Occipital lobe (tissue), 3 donors: ENCODE measurements at places on chromosomes 12 and 14.

DNA sequence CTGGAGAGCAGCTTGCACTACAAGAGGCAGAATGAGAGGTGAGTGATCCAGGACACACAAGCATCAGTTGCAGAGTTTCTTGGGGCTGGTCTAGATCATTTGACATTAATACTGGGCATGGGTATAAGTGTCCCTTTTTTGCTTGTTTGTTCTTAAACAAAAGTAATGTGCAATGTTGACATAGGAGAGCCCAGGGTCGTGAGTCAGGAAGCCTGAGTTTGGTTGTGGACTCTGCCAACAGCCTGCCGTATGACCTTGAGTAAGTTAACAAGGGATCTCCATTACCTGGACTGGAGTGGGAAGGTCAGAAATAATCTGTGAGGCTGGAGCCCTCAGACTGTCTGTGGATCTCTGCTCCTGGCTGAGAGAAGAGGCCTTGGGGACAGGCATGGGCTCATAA, 170.3 kb downstream of the KCNA5 start:
- DNase-seq, result no peak

DNA sequence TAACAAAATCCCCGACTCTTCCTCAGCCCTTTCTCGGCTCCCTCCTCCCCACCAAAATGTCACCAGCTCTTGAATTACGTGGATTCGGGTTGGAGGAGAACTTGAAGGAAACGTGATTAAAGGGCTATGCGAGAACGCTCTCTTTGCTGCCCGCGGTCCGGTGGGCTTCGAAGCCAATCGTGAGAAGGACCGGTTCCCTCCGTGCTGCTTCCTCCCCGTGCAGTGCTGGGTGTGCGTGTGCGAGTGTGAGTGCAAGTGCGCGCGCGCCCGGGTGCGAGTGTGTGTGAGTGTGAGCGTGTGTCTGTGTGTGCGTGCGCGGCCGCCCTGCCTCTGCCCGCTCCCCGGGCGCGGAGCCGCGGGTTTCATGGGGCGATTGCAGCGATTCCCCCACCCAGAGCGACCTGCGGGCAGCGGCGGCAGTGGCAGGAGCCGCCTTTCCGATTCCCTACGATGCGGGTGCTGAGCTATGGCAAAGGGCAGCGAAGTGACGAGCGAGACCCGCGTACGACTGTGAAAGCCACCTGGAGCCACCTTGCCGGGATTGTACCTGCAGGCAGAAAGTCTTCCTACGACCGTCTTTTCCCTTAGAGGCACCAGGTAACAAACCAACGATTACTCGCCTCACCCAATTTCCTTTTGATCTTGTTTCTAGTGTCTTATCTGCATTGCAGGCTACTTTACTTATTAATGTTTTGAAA, 1.4 kb downstream of the LRFN5 start:
- DNase-seq, result peak; percentile 35

DNA sequence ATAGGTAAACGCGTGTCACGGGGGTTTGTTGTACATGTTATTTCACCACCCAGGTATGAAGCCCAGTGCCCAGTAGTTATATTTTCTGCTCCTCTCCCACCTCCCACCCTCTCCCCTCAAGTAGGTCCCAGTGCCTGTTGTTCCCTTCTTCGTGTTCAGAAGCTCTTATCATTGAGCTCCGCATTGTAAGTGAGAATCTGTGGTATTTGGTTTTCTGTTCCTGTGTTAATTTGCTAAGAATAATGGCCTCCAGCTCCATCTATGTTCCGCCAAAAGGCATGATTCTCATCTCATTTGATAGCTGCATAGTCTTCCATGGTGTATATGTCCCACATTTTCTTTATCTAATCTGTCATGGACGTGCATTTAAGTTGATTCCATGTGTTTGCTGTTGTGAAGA, 6.9 kb upstream of the GPRC5D start:
- DNase-seq, result no peak

DNA sequence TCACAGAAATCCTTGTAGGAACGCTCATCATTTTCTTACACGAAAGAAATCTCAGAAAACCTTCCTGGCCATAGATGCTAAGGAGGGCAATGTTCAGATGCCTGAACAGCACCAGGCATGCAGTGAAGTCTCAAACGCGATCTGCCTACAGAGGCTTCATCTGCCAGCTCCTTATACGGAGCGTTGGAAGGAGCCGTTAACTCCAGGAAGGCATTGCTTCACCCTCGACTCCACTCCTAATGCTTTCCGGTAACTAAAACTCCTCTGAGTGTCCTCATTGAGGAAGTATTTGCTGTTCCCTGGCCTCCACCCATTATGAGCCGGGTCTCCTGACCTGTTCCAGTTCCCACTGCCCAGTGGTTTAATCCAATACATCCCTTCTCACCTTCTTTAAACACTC, 502.7 kb downstream of the BCL11B start:
- no peak for DNase-seq

- DNase-seq, result no peak
These were observed 25.5 kb upstream of the P2RX4 start for GRCh38 chr12:121184425-121184824.

DNA sequence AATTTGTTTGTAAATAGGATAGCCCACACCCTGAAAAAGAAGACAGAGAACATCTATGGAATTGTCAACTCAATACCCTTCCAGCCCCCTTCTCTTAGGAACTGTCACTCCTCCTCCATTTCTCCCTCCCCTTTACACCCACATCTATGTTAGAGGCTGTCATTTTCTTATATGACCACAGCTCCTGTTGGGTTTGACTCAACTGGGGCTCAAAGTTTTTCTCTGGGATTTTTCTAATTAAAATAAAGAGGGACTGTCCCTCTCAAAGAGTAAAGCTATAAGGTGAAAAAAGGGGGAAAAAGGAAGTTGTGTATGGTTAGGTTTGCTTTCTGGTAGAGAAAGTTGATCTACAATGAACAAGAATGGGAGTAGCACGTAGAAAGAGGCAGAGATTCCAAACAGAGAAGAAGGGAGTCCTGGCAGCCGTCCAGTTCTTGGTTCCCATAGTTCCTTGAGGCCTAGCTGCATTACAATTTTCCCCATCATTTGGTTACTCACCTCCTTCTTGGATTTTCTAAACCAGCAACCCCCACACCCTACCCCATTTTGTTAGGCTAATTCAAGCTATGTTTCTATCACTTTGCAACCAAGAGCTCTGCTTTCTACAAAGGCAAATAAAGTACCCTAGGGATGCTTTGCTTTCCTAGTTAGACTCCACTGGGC, 44.3 kb upstream of the STK38L start:
- DNase-seq, result no peak

DNA sequence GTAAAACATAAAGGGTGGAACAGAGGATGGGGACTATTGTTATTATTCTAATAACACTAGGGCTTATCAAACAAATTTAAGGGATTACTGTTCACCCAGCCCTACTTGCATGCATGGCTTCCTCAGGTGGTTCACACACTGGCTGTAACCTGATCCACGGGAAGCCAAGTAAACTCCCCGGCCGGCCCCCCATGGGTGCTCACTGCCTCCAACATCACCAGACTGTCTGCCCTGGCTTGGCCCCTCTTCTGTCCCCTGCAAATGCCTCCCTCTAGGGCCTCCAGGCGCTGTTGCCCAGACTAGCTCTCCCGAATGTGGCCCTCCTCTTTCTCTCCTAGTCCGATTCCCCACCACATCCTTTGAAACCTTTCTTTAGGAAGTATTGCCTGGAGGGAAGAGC, 18.6 kb downstream of the FAIM2 start:
- DNase-seq, result no peak

DNA sequence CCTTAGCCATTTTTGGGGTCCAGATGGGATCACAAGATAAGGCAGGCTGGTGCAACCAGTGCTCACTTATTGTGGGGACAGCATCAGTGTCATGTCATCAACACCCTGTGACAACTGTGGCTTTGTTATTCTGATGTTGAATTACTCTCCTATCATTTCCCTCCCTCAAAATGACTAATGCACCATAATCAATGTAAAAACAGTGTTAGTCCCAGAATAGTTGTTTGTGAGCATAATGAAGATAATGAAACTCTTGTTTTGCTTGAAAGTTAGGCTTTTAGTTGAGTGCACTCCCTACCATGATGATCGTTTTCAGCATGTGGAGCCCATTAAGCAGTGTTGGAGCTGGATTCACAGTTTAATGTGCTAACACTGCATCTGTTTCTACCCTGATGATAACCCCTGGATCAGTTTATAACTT, 151.4 kb downstream of the TMTC2 start:
- DNase-seq, result no peak

DNA sequence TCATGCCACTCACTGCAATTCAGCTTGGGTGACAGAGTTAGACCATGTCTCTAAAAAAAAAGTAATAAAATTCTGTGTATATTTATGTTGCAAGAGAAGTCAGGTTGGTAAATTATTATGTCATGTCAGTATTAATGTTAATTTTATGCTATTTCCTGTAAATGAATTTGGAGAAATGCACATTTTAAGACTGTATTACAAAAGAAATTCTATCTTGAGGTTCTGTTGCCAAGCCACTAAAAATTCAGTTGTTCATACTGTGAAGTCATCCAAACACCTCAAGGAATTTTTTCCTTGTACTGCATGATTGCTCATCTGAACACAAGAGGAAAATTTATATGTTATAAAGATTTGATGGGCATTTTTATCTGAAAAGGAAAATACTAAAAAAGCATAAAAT, 23.3 kb upstream of the HMGA2 start:
- DNase-seq, result no peak

- DNase-seq, result no peak
These were observed 17.7 kb downstream of the PLEKHG3 start for GRCh38 chr14:64721899-64722298.

- no peak for DNase-seq
These were observed 634.2 kb downstream of the SLC16A7 start for GRCh38 chr12:60230056-60230455.

- no peak for DNase-seq
These were observed 30.2 kb downstream of the BICDL1 start for GRCh38 chr12:120019197-120019596.

DNA sequence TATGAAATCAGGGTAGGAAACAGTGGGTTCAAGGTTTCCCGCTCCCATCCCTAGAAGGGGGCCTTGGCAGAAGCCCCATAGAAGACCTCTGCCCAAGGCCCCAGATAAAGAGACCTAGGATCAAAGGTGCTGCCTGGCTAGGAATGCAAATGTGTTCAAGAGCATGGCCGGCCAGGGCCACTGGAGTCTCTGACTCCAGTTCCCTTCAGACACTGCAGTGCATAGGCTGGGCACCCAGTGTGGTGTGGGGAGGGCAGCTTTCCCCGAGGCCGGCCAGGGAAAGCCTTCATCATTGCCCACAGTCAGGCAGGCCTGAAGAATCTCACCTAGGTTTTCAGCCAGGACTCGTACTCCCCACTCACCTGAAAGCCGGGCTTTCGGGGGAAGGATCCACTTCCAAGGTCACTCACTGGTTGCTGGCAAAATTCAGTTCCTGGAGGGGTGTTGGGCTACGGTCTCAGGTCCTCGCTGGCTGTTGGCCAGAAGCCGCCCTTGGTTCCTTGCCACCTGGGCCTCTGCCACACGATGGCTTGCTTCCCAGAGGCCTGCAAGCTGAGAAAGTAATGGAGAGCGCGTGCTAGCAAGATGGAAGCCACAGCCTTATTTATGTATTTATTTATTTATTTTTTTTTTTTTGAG, 9.7 kb upstream of the PEBP1 start:
- DNase-seq, result no peak

DNA sequence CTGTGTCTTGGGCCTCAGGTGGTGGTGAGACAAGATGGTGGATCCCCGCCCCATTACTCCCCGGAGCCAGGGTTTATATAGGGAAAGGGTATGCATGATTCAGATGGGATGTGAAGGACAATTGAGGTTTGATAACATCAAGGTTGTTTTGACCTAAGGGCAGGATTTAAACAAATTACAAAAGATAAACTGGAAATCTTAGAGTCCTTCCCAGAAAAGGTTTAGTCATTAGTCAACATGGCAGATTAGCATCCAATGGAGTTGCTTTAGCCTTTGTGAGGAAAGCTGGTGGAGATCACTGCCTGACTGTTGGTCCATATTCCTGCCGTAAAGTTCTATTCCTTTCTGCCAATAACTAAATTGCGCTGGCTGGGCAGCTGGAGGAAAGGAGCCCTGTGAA, 15.6 kb upstream of the FRMD6 start:
- DNase-seq, result no peak

- no peak for DNase-seq
These were observed 344.4 kb downstream of the FUT8 start for GRCh38 chr14:65756880-65757279.

DNA sequence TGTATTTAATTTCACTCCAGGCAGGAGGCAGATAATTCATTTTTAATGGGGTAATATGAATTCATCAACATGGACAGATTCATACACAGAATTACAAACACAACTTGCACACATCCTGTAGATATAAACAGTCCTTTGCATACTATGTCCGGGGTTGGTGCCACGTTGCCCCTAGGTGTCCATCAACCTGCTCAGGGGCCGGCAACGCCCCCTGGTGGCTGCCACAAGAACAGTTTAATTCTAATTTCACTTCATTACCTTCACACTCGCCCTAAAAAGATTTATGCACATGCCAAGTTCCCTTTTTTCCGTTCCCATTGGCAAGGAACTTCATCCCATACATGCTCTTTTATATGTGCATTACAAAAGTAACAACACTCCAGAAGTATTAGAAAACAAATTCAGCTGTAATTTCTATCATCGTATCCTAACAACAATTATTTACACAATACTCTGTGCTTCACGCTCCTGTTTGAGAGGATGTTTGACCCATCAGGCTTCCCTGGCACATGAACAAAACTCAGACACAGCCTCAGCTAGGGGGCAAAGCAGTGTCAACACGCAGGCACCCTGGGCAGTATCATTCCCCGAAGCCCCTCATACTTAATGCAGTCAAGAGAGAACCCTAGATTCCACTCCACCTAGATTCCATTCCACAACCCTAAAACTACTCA, 15.5 kb downstream of the MANSC1 start:
- DNase-seq, result no peak

DNA sequence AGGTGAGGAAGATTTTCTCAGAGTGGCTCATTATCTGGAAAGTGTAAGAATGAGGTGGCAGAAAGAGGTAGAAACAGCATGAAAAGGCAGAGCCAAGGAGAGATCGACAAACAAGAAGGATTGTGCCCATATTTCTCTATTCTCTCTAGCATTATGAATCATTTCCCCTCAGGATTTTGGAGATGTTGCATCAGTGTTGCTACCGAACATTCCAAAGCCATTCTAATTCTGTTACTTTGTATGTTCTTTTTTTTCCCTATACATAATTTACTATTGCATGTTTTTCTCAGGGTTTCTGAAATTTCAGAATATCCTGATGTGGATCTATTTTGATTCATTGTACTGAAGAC, 61.4 kb downstream of the KICS2 start:
- no peak for DNase-seq

DNA sequence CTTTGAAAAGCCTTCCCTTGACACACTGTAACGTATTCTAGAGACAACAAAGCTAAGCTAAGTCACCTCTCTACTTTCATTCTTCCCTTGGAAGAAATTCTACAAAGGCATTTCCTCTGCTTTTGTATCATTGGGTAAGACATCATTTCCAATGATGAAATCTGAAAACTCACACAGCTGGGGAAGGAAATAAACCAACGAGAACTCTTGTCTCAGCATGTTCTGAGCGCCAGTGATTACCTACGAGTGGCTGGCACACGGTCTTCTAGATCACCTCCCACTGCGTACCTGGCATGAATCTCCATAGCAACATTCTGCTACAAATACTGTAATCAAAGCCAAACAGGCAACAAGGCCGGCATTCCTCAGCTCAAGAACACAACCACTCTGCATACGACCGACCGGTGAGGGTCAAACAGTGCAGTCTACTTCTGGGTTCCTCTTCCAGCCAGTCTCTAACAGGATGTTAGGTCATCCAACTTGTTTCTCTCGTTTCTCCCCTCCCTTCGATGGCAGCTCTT, 7.6 kb downstream of the VPS37B start:
- DNase-seq, result no peak
